Brain (organoid and tissue), 16 donors: ENCODE measurements at places on chromosomes 4 and X. TPM values are rescaled to one million over a fixed set of nuclear protein-coding genes. Genes with fewer than 3 reads are reported as not detected.

The ENPEP gene
- polyA plus RNA-seq: 2.1 TPM

DNA sequence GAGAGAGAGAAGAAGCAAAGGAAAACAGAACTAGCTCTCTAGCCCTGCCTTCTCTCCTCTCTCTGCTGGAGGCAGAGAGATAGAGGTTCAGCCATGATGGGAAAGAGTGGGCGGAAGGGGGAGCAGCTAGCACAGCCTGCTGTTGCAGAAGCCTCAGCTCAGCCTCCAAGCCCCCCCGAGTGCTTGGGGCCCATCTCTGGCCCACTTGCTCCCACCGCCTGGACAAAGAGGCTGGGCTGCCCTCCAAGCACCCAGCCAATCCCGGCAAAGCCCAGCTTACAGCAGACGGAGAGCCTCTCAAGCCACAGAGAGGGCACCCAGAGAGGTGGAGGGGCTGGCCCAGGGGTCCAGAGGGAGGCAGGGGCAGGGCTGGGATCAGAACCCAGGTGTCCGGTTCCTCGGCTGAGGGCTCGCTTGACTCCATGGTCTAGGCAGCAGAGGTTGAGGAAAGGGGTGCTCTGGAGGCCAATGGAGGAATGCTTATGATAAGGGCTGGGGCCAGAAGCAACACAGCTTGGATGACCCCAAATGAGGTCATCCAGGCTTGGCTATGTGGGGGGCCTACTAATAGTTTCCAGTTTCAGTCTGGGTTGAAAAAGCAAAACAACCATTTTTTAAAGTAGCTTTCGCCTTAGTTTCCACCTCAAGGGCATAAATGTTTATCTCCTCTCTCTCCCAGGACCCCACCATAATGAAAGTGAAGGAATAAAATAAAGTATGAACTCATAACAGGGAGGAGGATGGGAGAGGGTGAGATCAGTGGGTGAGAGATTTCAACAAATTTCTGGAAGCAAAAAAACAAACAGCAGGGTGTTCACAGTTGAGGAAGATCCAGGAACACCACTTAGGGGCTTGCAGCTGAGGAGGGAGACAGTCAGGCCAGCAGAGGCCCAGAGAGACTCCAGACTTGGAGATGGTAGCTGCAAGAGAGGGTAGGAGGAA is 24.9 kb upstream of the IQSEC2 start:
- no peak for DNase-seq

DNA sequence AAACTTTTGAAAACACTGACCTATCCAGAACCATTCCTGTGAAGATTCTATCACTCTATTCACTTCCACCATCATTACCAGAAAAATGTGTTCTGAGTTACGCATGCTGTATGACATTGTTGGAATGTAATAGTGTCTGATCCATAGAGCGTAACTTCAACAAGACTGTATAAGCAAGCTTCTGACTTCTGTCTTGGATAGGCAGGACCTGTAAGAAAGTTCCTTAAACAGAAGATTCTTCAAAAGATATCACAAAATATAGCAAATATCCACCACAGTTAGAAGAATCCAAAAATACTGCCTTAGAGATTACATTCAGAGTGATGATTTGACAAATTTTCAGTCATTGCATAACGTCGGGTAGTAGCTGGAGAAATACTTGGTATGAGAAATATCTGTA is 14.0 kb upstream of the SPOCK3 start:
- no peak for DNase-seq

DNA sequence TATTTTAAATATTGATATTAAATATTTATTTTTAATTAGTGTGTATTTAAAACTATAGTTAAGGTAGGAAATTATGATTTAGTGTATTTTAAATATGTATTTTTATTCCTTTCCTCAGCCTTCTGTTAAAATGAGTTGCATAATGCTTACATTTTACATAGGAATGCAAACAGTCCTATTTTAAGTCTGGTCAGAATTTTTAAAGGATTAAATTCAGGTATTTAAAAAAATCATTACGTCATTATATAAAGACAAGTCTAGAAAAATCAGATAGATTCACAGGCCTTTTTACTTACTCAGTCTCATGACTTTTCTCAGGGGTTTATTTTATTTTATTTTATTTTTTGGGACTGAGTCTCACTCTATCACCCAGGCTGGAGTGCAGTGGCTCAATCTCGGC is 50.4 kb upstream of the RPA4 start:
- DNase-seq: no peak

DNA sequence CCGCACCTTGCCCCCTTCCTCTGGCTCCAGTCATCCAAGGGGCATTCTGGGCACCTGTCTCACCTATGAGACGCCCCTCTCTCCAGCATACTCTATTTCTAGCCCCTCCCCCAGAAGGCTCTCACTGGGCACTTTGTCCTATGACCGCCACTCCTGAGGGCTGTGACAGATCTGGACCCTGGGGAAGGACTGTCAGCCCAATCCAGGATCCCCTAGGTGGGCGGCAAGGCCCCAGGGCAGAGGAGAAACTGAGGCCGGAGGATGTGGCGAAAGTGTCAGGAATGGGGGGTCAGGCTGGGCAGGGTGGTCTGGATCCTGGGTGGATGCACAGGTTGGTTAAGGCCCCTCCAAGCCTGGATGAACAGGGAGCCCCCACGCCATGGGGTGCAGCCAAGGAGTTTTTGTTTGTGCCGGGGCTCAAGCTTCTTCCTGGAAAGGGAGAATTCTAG is 16.2 kb upstream of the NAT8L start:
- DNase-seq: no peak

DNA sequence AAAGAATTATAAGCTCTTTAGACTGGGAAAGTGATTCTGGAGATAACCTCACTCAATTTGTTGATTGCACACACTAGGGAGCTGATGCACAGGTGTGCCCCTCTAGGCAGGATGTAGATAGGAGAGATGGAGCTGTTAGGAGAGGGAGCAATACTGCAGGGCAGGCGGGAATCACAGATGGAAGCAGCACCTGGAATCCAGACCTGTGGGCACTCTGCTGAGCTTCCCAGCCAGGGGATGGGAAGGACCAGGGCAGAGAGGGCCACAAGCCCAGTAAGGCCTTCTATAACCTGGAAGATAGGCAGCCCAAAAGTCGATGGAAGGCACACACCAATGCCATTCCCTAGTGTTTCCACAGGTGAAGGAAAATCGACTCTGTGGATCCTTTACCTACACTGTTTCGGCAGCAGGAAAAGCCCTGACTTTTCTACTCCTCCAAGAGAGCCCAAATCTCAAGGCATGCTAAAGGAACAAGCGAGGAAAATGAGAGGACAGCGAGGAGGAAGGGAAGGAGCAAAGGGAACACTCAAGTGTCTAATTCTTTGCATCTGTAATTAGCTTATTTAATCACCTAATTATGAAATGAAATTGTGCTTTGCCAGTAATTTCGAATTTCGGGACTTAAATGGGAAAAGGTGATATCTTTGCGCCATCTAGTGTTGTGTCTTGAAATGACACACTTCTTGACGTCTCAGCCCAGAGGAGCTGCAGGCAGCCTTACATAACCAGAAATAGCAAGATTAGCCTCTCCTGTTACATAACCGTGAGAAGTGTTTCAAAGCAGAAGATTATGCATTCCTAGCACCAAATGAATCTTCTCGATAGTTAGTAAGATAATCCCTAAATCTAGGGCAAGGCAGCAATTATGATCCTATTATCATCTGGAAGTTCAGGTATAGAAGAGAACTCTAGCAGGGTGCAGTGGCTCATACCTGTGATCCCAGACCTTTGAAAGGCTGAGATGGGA is 31.0 kb upstream of the TLR3 start:
- DNase-seq: peak; percentile 96

DNA sequence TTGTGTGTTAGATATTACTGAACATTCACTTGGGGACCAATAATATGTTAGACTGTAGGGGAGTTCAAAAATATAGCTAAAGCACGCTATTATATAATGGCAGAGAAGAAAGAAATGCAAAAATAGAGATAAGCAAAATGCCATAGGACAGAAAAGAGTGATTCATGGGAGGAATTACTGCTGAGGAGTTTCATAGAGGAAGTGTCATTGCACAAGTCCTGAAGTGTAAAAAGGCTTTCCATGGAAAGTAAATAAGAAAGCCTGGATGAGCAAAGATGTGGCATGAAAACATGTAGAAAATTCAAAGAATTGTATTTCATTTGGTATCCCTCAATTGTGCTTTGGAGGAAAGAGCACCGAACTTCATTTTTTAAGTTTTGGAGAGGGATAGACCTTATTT is 14.5 kb downstream of the HMGB2 start:
- DNase-seq: no peak

The MAMLD1 gene
- 3.4 TPM for polyA plus RNA-seq
